ENCODE measurements at places on chromosomes 7 and 10.

DNA sequence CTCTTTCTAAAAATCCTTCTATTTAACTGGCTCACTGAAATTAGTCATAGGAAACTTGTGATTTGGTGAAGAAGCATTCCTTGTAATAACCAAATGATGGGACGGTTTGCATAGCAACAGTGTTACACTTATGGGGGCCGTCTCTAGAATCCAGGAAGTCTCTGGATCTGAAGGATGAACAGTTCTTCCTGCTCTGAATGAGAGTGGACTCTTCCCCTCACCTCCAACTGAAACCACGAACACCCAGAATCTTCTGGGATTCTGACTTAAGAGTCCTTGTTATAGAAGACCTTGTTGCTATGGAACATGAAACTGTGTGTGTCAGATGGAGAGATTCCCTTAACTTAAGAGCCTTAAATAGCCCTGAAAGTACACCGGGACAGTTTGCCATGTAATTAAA is 23.2 kb downstream of the NOLC1 start:
- DNase-seq: no peak

GRCh38 chr10:95815701-95816240 is 59.8 kb downstream of the ENTPD1 start:
- no peak for DNase-seq

GRCh38 chr10:131419797-131420196 is 108.3 kb upstream of the TCERG1L start:
- DNase-seq: no peak

DNA sequence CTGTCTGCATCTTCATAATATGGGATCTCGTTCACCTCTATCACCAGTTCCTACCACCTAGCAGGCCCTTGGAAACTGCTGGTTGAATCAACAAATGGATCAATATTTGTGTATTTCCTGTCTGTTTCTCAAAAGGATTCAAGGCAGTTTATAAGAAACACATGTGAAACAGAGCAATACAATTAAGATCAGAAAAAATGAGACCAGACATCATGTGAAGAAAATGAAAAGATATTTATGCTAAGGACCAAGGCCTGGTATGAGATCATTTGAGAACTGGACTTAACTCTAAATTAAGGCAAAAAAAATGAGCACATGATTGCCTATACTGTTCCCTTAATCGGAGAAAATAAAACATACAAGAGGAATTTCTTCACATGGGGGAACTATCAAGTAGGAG is 589.0 kb downstream of the SUGCT start:
- DNase-seq: no peak

DNA sequence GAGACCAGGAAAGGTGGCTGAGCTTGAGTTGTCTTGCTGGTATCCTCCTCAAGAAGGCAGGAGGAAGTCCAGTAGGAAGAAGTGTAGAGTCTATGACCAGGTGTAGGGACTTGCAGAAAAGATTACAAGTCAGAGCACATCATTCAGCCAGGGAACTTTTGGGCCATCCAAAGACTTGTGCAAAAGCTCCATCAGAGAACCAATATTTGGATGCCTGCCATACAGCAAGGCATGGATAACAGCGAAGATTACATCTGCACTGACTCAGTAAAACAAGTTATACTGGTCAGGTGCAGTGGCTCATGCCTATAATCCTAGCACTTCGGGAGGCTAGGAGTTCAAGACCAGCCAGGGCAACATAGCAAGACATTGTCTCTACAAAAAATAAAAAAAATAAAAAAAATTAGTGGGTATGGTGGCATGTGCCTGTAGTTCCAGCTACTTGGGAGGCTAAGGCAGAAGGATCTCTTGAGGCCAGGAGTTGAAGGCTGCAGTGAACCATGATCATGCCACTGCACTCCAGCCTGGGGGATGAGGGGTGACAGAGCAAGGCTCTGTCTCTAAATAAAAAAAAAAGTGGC is 13.2 kb upstream of the NMT2 start:
- DNase-seq: no peak

GRCh38 chr7:4808565-4808964 is 33.1 kb downstream of the AP5Z1 start:
- DNase-seq: no peak

DNA sequence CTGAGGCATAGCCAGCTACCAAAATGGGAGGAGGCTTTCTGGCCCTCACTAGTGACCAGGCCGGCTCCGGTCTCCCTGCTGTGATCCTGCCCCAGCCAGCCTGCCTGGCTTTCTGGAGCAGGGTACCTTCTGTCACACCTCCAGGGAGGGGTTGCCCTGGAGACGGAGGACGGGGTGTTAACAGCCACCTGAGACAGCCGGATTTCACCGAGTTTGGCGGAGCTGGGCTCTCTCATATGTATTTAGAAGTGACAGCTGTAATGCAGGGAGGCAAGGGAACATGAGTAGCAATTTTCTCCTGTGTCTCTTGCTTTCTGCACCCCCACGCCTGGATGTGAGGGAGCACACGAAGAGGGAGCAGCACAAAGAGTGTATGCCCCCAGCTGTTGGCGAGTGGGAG is 473.3 kb downstream of the PLXNA4 start:
- DNase-seq: no peak

GRCh38 chr10:103067484-103067883 is 125.6 kb downstream of the NT5C2 start:
- no peak for DNase-seq

DNA sequence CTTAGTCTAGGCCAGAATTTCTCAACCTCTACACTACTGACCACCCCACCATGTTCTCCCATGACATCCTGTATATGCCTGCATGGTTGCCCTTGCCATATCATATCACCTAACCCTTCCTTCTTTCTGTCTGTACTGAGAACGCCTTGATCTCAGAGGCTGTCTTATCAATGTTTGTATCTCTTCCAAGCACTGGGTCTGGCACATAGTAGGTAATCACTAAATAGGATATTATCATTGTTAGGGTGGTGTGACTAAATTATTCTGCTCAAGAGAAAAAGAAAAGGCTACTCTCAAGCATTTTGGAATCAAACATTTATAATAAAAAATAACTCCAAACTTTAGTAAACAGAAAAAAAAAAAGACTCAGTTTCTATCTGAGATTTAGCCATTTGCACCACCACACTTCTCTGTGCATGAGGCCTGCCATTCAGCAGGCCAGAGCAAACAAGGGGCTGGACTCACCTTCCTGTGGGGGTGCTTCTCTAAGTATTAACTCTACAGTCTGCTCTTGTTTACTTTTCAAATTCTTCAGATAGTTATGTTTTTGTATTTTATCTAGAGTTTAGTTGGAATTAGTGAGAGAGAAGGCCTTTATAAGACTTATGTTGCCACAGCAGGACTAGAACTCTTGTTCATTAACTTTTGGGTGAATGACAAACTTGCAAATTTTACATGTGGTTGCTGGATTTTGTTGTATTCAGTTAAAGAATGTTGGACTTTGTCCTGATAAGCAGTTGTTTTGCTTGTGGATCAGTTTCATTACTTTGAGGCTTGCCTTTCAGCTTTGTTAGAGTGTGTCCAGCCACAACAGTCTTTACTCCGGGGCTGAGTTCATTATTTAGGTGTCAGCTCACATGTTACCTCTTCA is 5.4 kb downstream of the AGBL3 start:
- DNase-seq: no peak

DNA sequence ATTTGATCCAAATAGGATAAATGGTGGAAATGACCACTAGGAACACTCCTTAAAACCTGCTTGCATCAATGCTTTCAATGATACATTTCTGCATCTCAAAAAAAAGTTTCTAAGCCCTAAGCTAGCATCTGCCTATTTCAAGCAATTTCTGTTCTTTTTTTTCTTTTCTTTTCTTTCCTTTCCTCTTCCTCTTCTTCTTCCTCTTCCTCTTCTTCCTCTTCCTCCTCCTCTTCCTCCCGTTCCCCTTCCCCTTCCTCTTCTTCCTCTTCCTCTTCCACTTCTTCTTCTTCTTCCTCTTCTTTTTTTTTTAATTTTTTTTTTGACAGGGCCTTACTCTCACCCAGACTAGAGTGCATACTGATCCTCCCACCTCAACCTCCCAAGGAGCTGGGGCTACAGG is 15.4 kb downstream of the RBM20 start:
- DNase-seq: no peak

GRCh38 chr10:87860156-87860795 is 3.1 kb downstream of the KLLN start:
- DNase-seq: peak; percentile 66

GRCh38 chr7:129169171-129169671 is 19.2 kb upstream of the SMO start:
- DNase-seq: no peak

- DNase-seq: peak; percentile 73
Observed at GRCh38 chr7:137628216-137628615, 218.6 kb downstream of the DGKI start.

DNA sequence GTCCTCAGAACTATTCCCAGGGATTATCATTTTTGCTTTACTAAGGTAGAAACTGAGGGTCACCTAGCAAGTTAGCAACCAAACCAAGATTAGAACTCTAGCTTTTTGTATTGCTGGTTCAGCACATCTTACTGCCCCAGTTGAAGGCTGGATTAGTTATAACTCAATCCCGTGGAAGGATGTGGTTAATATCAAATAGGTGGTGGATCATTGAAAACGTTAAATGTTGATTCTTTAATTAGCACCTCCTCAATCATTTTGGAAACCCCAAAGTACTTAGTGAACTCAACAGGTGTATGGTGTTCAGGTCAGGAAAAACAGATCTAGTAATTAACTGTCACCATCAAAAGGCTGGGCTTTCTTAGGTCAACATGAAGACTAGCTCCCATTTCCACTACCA is 152.4 kb downstream of the ARID5B start:
- DNase-seq: no peak

- DNase-seq: no peak
Observed at GRCh38 chr7:115869801-115870200, 160.8 kb downstream of the TFEC start.

GRCh38 chr10:113005380-113005779 is 55.3 kb downstream of the TCF7L2 start:
- DNase-seq: no peak

DNA sequence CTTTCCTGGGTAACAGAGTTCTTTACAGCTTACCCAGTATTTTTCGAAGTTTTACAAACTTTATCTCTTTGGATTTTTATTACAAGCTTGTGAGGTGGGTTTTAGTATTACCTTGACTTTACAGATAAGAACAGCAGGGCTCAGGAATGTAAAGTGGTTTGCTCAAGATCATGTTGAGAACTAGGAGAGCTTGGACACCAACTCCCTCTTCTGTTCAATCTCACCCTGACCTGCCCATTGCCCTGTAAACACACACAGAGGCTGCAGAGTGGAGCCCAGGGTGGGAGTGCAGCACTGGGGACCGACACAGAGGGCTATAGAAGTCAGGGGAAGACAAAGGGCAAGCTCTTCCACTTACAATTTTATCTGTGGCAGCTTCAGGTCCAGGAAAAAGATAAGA is 4.6 kb upstream of the TSPAN14 start:
- no peak for DNase-seq

GRCh38 chr7:19713676-19714075 is 4.8 kb upstream of the POLR1F start:
- DNase-seq: peak; percentile 15

DNA sequence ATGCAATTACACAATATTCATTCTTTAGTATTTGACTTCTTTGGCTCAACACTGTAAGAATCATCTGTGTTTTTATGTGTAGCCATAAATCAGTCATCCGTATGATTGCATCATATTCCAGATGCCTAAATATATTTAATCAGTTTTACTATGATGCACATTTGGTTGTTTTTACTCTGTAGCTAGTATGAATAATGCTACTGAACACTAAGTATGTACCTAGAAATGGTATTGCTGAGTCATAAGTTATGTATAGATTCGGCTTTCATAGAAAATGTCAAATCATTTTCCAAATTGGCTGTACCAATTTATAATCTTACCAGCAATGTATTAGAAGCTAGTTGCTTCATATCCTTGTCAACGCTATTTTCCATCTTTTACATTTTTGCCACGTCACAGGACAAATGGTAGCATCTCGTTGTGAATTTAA is 197.3 kb upstream of the PLXNA4 start:
- DNase-seq: no peak

GRCh38 chr7:17520941-17521340 is 222.5 kb downstream of the AHR start:
- DNase-seq: no peak
